ENCODE measurements at places on chromosomes 4 and X.

DNA sequence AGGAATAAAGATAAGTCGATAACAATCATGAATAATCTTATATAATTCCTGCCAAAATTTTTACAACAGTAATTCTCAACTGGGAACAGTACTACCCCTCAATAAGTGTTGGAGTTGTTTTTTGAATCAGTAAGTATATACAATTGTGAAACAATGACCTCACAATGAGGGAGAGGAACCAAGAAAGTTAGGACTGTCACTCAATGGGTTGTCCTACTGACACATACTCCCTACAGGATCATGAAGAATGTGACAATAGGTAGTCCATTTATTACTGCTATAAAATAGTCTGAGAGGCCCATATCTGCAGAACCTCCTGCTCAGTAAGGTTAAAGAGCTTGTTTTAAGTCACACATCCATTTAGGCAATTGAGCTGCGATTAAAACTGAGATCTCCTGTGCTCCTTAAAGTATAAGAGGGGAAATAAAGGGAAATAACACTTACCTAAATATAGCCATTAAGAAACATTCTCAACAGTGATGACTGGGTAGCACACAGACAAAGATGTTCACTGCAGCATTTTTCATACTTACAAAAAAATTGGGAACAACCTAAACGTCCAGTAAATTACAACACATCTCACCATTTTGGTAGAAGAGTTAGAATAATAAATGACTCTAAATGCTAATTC lies 26.2 kb downstream of the FBXW7 start:
- DNase-seq: no peak

- DNase-seq: no peak
These were observed 1.7 kb upstream of the METTL14 start for GRCh38 chr4:118683513-118683912.

- no peak for DNase-seq
These were observed 49.2 kb downstream of the CCKAR start for GRCh38 chr4:26441102-26441501.

- no peak for DNase-seq
These were observed 534.6 kb downstream of the BCOR start for GRCh38 chrX:39563178-39563577.

- no peak for DNase-seq
These were observed 541.4 kb downstream of the ADGRL3 start for GRCh38 chr4:61741327-61742096.

DNA sequence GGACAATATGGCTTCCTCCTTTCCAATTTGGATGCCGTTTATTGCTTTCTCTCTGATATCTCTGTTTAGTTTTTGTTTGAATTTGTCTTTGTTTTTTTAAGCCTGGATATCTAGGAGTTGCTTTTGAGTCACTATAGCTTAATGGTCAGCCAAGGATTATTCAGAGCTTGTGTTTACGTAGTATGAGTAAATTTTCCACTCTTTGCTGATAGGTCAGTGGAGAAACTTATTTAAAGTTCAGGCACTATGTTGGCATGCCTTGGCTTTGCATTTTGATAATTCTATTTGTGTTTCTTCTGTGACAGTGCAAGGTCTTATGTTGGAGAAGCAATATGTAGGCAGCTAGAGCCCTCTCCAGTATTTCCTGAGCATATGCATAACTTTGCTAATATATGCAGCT lies 315.2 kb downstream of the GRID2 start:
- DNase-seq: no peak

GRCh38 chr4:48799157-48799556 lies 19.1 kb upstream of the FRYL start:
- DNase-seq: no peak

GRCh38 chr4:28248269-28248668 lies 1387.6 kb downstream of the STIM2 start:
- DNase-seq: no peak

All from PC-9 (cell line).